Thymus (tissue), 14 donors: ENCODE measurements at places on chromosomes 1 and 21. TPM values are rescaled to one million over a fixed set of nuclear protein-coding genes. Genes with fewer than 3 reads are reported as not detected.
A peak's percentile ranks its signal among the peaks of the same experiment; 100 is the strongest.

GRCh38 chr21:27953340-27954045 lies 986.6 kb upstream of the ADAMTS5 start:
- no peaks in the 10 kb centered on the region for H3K4me1 ChIP-seq
- H3K27me3 ChIP-seq: no peaks in the 10 kb centered on the region
- no peak overlapping the region for H3K4me3 ChIP-seq

DNA sequence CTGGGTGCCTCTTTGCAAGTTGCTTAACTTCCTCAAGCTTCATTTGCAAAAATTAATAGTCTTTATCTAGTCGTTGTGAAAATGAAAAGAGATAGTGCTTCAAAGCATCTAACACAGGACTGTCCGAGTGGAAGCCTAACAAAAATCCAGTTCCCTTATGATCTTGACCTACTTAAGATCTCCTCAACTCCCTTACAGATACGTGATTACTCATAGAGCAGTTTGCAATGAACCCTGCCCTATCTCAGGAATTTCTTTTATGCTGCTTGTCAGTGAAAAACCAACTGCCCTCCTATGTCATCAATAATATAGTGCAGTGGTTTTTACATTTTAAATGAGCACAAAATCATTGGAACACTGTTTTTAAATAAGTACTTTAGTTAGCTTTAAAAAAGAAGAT lies 314.3 kb downstream of the BACH1 start:
- no peak overlapping the region for H3K4me3 ChIP-seq
- no peaks in the 10 kb centered on the region for H3K27me3 ChIP-seq

PRPF38B gene
- 27.3 TPM for total RNA-seq

DNA sequence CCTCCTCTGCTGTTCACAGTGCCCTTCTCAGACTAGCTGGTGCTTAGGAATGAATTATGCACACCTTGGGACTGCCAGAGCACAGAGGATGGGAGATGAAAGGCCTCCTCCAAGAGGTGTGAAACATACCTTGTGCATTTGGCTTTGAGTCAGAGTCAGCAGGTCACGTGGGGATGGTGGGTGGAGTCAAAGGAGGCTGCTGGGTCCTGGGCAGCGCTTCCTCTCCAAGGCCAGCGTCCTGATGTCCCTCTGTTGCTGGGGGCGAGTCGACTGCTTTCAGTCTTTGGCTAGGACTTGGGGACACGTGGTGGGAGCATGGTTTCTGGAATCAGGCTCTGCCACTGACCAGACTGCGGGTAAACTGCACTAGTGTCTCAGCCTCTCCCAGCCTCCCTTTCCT lies 91.2 kb downstream of the AJAP1 start:
- no peaks in the 10 kb centered on the region for H3K4me1 ChIP-seq
- H3K36me3 ChIP-seq: no peaks in the 10 kb centered on the region
- no peak for DNase-seq
- H3K4me3 ChIP-seq: no peak overlapping the region

- peaks cover 53% of the 10 kb centered on the region for H3K27me3 ChIP-seq
- no peak for DNase-seq
- H3K36me3 ChIP-seq: no peaks in the 10 kb centered on the region
- H3K4me1 ChIP-seq: no peaks in the 10 kb centered on the region
Measured at GRCh38 chr1:47415728-47416318, at the start of gene FOXE3. Gene FOXE3, plus strand, starts transcription at chr1:47416285. Its CDS starts 31 bp downstream, at chr1:47416316.

GRCh38 chr1:244964112-244964971 lies 100.0 kb upstream of the HNRNPU start:
- H3K4me1 ChIP-seq: peaks cover 14% of the 10 kb centered on the region
- H3K27me3 ChIP-seq: no peaks in the 10 kb centered on the region
- H3K4me3 ChIP-seq: no peak overlapping the region
- no peak overlapping the region for H3K27ac ChIP-seq
- DNase-seq: no peak
- no peaks in the 10 kb centered on the region for H3K36me3 ChIP-seq

GRCh38 chr1:112712701-112713128 lies 2.4 kb downstream of the PPM1J start:
- H3K4me1 ChIP-seq: peaks cover 30% of the 10 kb centered on the region
- H3K27ac ChIP-seq: no peak overlapping the region
- no peak for DNase-seq
- H3K4me3 ChIP-seq: no peak overlapping the region
- no peaks in the 10 kb centered on the region for H3K36me3 ChIP-seq
- H3K27me3 ChIP-seq: peaks cover 50% of the 10 kb centered on the region

- H3K27me3 ChIP-seq: peaks cover 4% of the 10 kb centered on the region
- H3K36me3 ChIP-seq: no peaks in the 10 kb centered on the region
- H3K27ac ChIP-seq: no peak overlapping the region
- no peaks in the 10 kb centered on the region for H3K4me1 ChIP-seq
Measured at GRCh38 chr1:147676311-147677085, 6.2 kb upstream of the ACP6 start.

GRCh38 chr1:63261736-63262458 lies 60.5 kb upstream of the FOXD3 start:
- no peak for DNase-seq
- no peaks in the 10 kb centered on the region for H3K27me3 ChIP-seq
- H3K4me3 ChIP-seq: no peak overlapping the region

GRCh38 chr1:25875154-25875855 lies at the start of gene PAQR7:
Gene PAQR7, minus strand, starts transcription at chr1:25875708. Its CDS starts 11,869 bp downstream, at chr1:25863839.
- H3K4me1 ChIP-seq: peaks cover 26% of the 10 kb centered on the region
- no peaks in the 10 kb centered on the region for H3K36me3 ChIP-seq
- no peak within 1 kb of the TSS for H3K27ac ChIP-seq
- peak; percentile 41 for DNase-seq

ETV3L gene
- total RNA-seq: 0.14 TPM

- no peak for DNase-seq
- H3K36me3 ChIP-seq: peaks cover 46% of the 10 kb centered on the region
- no peak overlapping the region for H3K27ac ChIP-seq
- no peak overlapping the region for H3K4me3 ChIP-seq
- H3K27me3 ChIP-seq: no peaks in the 10 kb centered on the region
Measured at GRCh38 chr1:100292711-100293110, 26.7 kb downstream of the RTCA start.

OVAAL gene
- total RNA-seq: 0.05 TPM

S100A3 gene
- total RNA-seq: 0.38 TPM

DNA sequence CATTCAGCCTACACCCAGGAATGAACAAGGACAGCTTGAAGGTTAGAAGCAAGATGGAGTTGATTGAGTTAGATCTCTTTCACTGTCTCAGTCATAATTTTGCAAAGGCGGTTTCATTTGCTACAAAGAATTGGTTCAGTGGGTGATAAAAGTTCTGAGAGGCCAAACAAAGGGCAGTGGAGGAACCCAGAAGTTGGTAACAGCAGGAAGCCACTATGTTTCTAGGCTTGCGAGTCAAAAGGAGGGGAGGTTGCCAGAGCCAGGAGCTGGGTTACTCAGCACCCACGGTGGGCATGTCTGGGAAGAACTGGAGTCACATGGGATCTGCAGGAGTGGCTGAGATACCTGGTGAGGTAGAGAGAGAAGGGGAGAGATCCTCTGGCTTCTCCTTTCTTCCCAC lies 64.2 kb upstream of the MRPS6 start:
- H3K36me3 ChIP-seq: no peaks in the 10 kb centered on the region
- no peaks in the 10 kb centered on the region for H3K4me1 ChIP-seq
- DNase-seq: no peak
- H3K27me3 ChIP-seq: no peaks in the 10 kb centered on the region

ZMYND12 gene
- 1.4 TPM for total RNA-seq

DNA sequence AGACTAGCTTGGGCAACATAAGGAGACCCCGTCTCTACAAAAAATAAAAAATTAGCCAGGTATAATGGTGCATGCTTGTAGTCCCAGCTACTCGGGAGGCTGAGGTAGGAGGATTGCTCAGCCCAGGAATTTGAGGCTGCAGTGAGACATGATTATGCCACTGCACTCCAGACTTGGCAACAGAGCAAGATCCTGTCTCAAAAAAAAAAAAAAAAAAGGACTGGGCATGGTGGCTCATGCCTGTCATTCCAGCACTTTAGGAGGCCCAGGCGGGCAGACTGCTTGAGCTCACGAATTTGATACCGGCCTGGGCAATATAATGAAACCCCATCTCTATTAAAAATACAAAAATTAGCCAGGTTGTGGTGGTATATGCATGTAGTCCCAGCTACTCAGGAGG lies 47.3 kb upstream of the BCL10 start:
- H3K27ac ChIP-seq: no peak overlapping the region
- no peaks in the 10 kb centered on the region for H3K36me3 ChIP-seq
- H3K4me3 ChIP-seq: no peak overlapping the region
- no peaks in the 10 kb centered on the region for H3K4me1 ChIP-seq

LIPI gene
- total RNA-seq: not detected

GRCh38 chr1:161314201-161314981 lies at the start of gene SDHC:
Gene SDHC, plus strand, starts transcription at chr1:161314381. Its CDS starts 25 bp downstream, at chr1:161314406.
- H3K4me3 ChIP-seq: peak within 1 kb of the TSS; percentile 77
- peaks cover under 1% of the 10 kb centered on the region for H3K36me3 ChIP-seq
- peaks cover 12% of the 10 kb centered on the region for H3K4me1 ChIP-seq
- H3K27ac ChIP-seq: peak within 1 kb of the TSS; percentile 91

C1orf94 gene
- total RNA-seq: not detected

- no peaks in the 10 kb centered on the region for H3K27me3 ChIP-seq
- H3K4me3 ChIP-seq: no peak overlapping the region
- no peak for DNase-seq
Measured at GRCh38 chr1:228345201-228345930, 61.3 kb downstream of the TRIM11 start.

NBPF6 gene
- not detected for total RNA-seq

GRCh38 chr1:208223136-208223535 lies 21.0 kb downstream of the PLXNA2 start:
- H3K36me3 ChIP-seq: no peaks in the 10 kb centered on the region
- no peak for DNase-seq
- H3K4me1 ChIP-seq: no peaks in the 10 kb centered on the region
- H3K27me3 ChIP-seq: peaks cover 15% of the 10 kb centered on the region
- no peak overlapping the region for H3K4me3 ChIP-seq

- H3K27ac ChIP-seq: no peak overlapping the region
- no peak overlapping the region for H3K4me3 ChIP-seq
- H3K4me1 ChIP-seq: no peaks in the 10 kb centered on the region
- DNase-seq: no peak
Measured at GRCh38 chr1:62088439-62088838, 106.2 kb upstream of the L1TD1 start.

- H3K36me3 ChIP-seq: no peaks in the 10 kb centered on the region
- H3K4me3 ChIP-seq: no peak overlapping the region
- DNase-seq: no peak
- H3K27ac ChIP-seq: no peak overlapping the region
Measured at GRCh38 chr1:33826711-33827110, 37.2 kb upstream of the HMGB4 start.

DNA sequence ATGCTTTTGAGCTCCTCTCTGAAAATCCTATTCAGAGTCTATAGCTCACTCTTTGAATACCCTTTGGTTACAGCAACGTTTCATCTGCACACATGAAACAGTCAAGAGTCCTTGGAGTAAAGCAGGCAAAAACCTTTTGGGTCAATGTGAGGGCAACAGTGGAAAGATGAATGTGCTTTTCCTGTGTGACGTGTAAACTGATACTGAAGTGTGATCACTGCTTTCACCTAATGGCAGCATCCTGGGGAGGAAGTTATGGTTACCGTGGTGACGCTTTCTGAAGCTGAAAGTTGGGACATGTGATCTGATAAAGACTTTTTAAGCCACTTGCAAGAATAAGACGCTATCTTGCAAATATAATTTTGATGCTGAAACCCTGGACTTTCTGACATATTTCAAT lies 160.0 kb downstream of the SEC16B start:
- no peaks in the 10 kb centered on the region for H3K4me1 ChIP-seq
- no peak for DNase-seq
- no peaks in the 10 kb centered on the region for H3K27me3 ChIP-seq
- H3K36me3 ChIP-seq: no peaks in the 10 kb centered on the region
- H3K27ac ChIP-seq: no peak overlapping the region

PDE4DIP gene
- 13.6 TPM for total RNA-seq

KCNN3 gene
- 1.8 TPM for total RNA-seq

DNA sequence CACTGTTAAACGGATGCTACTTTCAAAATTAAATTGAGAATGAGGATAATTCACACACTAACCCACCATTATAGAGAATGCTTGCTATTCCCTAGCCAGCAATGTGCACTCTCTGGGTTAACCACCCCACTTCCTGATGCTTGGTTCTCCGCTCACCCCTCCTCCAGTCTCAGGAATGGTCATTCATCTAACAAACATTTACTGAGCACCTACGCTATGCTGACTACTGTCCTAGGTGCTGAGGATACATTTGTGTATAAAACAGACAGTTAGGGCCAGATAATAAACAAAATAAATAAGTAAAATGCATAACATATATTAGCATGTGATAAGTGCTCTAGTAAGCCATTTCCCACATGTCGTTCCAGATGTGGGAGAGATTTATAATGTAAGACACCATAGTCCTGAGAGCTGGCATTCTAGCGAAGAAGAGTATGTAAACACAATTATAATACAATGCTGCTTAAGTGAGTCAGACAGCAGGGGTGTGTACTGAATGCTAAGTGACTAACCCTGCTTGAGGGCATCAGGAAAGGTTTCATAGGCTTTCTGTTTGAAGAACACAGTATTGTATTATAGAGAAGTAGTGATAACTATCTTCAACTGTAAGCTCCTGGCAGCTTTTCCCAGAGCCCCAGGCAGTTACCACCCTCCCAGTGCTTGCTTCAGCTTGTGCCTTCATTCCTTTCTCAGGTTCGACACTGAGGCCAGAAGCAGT lies 126.7 kb upstream of the CACHD1 start:
- no peak for DNase-seq
- no peaks in the 10 kb centered on the region for H3K27me3 ChIP-seq
- no peak overlapping the region for H3K27ac ChIP-seq
- no peaks in the 10 kb centered on the region for H3K36me3 ChIP-seq
- no peak overlapping the region for H3K4me3 ChIP-seq

- DNase-seq: no peak
- H3K4me3 ChIP-seq: no peak overlapping the region
- H3K27me3 ChIP-seq: no peaks in the 10 kb centered on the region
- H3K4me1 ChIP-seq: no peaks in the 10 kb centered on the region
- H3K27ac ChIP-seq: no peak overlapping the region
- H3K36me3 ChIP-seq: no peaks in the 10 kb centered on the region
Measured at GRCh38 chr1:57506941-57507340, 83.1 kb upstream of the DAB1 start.
